GM23338 (cell line): ENCODE measurements at places on chromosomes 11 and 22. TPM values are rescaled to one million over a fixed set of nuclear protein-coding genes. Genes with fewer than 3 reads are reported as not detected.
A peak's percentile ranks its signal among the peaks of the same experiment; 100 is the strongest.

GRCh38 chr11:43664295-43664694 lies 16.2 kb upstream of the HSD17B12 start:
- no peak for DNase-seq

The GGA1 gene
- 53.7 and 57.1 TPM in 2 replicates for total RNA-seq

DNA sequence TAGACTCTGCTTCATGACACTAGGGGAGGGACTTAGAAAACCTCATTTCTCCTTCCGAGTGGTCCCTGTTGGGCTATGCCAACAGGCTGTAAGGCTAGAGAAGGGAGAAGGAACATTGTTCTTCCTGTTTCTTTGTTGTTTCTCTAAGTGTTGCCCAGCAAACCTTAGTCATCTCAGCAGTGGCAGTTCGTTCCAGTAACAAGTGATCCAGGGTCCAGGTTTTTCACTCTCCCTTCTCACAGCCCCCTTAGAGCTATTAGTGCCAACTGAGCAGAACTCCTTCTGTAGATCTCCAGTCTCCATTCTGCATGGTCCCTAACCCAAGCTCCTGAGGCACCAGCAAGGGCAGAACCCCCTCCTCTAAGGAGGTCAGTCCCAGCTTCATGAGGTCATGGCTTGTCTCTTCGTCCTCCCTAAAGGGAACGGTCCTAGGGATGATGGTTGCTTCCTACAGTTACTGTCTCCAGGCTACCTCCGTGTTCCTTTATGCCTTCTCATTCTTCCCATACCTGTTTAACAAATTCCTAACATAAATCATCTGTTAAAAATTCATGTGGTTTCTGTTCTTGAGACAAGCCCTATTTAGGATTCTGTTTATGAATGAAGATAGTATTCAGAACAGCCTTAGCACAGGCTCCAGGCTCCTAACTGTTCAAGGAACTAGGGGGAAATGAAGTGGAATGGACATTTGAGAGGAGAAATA lies 168.6 kb upstream of the UBASH3B start:
- DNase-seq = peak; percentile 65

DNA sequence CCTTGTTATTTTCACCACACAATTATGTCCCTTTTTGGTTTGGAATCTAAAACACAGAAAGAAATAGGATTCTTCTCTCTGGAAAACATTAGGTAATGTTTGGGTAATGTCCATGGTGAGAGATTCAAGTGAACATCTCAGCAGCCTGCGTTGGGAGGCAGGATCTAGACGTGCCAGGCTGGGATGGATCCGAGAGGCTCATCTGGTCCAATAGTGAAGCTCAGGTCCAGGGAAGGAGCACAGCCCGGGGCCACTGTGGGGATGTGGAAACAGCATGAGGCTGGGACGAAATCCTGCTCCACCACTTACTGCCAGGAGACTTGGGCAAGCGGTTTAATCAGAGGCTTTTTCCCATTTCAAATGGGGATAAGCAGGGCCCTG lies 109.9 kb downstream of the CSNK2A3 start:
- DNase-seq = no peak

- no peak for DNase-seq
Observed at GRCh38 chr22:29113319-29113718, 40.5 kb downstream of the KREMEN1 start.
